ENCODE measurements at places on chromosomes 7 and 10.

DNA sequence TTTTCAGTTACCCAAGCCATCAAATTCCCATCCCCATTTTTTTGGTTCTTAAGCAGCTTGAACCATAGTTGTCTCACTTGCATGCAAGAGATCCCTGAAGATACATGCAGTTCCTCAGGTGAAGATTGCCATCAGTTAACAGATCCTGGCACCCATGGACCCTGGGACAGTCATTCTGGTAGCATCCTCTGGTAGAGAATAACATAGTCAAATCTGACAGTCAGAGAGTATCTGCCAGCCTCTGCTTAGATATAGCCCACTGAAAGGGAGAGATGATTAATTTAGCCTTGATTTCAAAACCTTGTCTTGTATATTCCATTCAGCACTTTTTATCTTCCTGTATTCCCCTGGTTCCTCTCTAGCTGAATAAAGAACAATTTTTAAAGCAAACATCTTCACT is 280.4 kb downstream of the KCNMA1 start:
- no peak for DNase-seq

GRCh38 chr7:82760831-82761230 is 317.3 kb upstream of the CACNA2D1 start:
- DNase-seq: no peak

DNA sequence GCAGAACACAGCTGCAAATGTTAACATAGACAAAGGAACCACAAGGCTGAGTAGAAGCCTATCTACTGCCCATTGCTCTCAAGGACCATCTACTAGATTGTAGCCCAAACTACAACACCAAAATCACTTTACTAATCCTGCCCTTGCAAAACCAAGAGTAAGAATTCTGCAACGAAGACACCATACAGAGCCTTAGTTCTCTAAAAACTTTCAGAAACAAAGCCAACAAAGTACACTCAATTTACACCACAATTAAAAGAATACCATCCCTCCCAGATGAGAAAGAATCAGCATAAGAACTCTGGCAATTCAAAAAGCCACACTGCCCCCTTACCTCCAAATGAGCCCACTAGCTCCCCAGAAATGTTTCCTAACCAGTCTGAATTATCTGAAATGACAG is 294.3 kb downstream of the CTNNA3 start:
- DNase-seq: no peak

DNA sequence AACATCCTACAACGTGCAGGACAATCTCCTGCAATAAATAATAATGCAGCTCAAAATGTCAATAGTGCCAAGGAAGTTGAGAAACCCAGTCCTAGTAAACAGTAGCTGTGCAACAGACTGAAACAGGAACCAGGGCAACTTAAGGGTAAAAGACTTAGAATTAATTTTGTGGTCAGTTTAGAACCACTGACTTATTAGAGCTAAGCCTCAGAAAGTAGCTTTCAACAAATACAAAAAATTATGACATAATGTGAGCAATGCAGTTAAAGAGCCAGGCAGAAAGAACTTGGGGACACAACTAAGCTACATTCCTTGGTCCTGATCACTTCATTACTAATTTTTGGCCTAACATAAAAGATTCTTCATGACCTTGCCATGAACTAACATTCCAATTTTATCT is 195.4 kb downstream of the MACC1 start:
- no peak for DNase-seq

DNA sequence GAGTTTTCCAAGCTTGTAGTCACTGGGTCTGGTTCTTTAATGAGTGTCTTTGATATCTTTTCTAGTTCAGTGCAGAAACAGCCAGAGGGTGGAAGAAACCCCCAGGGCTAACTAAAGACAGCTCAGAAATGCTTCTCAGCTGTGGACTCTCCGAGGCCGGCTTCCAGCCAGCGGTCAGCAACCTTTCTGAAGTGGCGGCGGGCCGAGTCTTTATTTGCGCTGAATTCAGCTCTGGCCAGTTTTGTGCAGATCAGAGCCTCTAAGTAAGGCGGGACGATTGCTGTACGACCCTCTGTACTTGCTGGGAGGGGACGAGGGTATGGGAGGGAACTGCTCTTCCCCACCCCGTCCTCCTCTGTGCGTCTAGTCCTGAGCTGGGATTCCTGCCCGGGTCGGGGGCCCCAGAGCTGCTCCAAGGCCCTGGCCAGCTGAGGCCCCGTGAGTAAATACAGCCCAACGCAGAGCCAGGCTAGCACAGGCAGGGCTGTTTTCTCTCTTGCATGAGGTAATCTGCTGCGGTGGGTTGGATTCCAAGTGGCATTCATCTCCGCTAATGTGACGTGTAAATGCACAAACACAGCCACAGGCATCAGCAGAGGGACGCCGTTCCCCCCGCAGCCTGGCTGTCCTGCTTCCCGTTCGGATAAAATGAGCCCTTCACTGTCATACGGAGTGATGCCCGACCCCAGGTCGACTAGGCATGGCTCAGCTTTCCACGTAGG is 159.8 kb downstream of the PIP4K2A start:
- DNase-seq: no peak

- DNase-seq: no peak
Observed at GRCh38 chr7:159013181-159013690, 131.4 kb downstream of the VIPR2 start.

GRCh38 chr10:13869295-13869664 is 282.5 kb downstream of the PRPF18 start:
- DNase-seq: no peak

GRCh38 chr10:69361303-69361614 is 55.5 kb downstream of the TACR2 start:
- no peak for DNase-seq

GRCh38 chr10:73758704-73759511 is 14.7 kb downstream of the SEC24C start:
- no peak for DNase-seq

- DNase-seq: no peak
Observed at GRCh38 chr7:128875523-128875948, 12.9 kb downstream of the ATP6V1F start.

GRCh38 chr10:75202321-75203045 is 8.1 kb upstream of the VDAC2 start:
- DNase-seq: no peak

- DNase-seq: no peak
Observed at GRCh38 chr7:151992375-151992774, 33.1 kb upstream of the GALNT11 start.

GRCh38 chr7:131027287-131027773 is 293.3 kb upstream of the KLF14 start:
- peak; percentile 16 for DNase-seq

DNA sequence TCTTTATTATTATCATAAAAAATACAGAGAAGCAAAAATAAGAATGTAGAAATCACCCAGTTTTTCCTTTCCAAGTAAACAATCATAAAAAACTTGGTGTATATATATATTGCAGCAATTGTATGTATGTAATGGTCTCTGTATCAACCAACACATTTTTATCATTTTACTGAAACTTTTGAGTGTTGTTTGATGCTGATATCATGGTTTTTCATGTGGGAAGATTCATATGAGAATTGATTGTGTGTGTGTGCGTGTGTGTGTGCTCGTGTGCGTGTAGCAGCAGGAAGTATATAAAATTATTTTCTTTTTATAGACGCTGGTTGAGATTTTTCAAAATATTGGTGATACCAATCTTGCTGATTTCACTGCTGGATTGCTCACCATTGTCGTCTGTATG is 22.3 kb downstream of the SLC26A4 start:
- DNase-seq: no peak

GRCh38 chr10:34757933-34758332 is 57.2 kb downstream of the PARD3 start:
- no peak for DNase-seq

DNA sequence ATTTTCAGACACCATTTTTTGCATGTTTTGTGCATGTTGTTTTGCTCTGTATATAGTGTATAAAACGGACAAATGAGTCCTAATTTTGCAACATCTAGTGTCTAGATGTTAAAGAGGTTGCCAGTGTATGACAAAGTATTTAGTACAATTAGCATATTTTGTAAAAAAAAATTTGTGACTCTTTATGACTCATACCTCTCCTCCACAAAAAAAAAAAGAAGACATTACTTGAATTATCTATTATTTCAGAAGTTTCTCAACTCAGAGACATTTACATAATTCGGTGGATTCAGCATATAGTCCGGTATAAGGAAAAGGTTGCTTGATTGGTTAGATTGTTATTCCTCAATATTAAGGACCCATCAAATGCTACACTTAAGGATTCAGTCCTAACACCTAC is 26.0 kb downstream of the NUP42 start:
- DNase-seq: no peak

DNA sequence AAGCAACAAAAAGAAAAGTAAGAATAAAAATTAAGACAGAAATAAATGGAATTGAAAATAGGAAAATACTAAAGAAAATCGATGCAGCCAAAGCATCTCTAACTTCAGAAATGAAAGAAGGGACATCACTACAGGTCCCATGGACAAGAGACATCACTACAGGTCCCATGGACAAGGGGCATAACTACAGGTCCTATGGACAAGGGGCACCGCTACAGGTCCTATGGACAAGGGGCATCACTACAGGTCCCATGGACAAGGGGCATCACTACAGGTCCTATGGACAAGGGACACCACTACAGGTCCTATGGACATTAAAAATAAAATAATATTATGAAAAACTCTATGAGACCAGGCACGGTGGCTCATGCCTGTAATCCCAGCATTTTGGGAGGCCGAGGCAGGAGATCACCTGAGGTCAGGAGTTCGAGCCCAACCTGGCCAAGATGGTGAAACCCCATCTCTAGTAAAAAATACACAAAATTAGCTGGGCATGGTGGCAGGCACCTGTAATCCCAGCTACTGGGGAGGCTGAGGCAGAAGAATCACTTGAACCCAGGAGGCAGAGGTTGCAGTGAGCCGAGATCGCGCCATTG is 101.0 kb upstream of the DNAAF5 start:
- no peak for DNase-seq

GRCh38 chr7:140920745-140921144 is 4.0 kb downstream of the BRAF start:
- no peak for DNase-seq

DNA sequence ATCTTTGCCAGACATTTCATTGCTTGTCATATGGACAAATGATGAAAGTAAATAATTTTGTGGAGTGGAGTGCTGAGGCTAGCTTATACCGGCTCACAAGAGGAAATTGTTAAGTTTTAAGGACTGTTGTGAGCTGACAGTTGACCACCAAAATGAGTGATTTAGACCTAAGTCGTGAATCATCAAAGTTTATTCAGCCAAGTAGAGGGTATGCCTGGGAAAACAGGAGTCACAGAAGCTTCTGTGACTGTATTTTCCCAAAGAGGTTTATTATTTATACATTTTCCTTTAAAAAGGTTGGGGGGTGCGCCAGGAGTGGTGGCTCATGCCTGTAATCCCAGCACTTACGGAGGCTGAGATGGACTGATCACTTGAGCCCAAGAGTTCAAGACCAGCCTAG is 21.8 kb downstream of the MRPS24 start:
- no peak for DNase-seq

DNA sequence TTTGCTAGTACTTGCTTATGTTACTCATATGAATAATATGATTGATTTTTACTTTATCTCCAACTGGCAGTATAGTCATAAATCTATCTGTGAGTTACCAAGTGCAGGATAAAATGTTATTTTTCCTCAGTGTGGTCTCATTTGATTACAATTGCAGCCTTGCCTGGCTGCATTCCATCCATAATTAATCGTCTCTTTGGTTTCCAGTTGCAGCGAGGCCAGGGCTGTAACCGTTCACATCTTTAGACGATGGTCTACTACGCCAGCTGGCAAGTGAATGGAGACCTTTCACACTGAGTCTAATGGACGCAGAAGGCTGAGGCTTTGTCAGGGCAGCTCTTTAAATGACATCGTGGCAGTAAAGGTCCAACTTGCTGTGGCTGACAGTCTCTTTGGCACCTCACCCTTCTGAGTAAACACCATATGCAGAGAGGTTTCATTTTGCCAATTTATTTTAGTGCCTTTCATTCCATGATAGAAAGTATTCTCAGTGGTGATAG is 84.0 kb downstream of the ARL4A start:
- no peak for DNase-seq

GRCh38 chr10:84353052-84353803 is 24.8 kb downstream of the CCSER2 start:
- DNase-seq: no peak

DNA sequence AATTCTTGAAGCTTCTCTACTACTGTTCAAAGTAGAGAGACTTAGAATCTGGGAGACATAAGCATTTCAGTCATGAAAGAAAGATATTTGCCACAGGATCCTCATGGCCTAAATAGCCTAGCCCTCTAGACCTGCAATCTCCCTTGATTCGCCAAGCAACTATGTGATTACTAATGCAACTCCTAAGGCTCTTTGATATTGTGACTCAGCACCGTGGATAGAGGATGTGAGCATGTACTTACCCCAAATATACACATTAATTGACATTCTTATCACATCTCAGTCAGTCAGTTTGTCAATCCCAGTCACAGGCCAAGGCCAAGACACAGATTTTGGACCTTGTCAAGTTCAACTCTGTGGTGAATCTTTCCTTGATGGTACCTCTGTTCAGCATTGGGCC is 42.6 kb downstream of the GPR37 start:
- no peak for DNase-seq

DNA sequence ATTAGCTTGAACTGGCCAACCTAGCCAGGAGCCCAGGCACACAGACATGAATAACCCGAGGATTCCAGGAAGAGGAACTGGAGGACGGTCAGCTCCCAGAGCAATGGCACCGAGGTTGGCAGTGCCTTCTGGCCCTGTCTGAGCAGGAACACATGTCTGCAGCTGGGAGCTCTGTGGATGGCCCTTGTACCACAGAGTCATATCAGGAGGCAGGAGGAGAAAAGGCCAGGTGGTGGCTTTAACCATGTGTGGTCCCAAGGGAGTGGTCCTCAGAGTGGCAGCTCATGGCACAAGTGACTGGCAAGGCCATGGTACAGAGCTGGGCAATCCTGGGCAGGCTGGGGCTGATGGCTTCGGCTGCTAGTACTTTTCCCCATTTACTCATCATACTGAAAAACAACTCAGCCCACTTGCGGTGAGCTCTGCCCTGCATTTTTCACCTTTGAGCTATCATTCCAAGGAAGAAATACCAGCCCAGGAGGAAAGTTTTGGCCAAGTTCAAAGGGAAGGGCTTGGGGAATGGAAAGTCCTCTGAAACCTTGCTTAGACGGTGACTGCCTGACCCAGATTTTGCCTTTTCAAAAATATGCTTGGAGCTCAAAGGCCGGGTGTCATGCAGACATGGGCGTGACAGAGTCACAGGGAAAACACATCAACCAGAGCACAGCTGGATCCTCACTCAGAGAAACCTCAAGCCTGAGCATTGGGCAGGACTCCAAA is 25.7 kb upstream of the LOXL4 start:
- DNase-seq: no peak

GRCh38 chr10:11604865-11605650 is 6.4 kb downstream of the USP6NL start:
- no peak for DNase-seq

DNA sequence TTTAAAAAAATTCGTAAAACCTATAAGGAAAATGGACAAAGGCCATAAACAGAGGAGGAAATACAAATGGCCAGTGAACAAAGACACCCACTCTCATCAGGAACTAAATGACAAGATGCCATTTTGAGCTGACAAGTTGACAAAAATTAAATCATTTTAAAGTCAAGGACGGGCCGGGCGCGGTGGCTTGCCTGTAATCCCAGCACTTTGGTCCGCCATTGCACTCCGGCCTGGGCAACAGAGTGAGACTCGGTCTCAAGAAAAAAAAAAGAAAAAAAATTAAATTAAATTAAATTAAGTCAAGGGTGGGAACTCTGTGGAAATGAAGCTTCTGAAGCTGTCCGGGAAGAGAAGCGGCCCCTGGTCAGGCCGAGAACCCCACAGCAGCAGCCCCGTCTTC is 1.2 kb upstream of the NOM1 start:
- DNase-seq: no peak
